ENCODE measurements at places on chromosomes 6 and 20.

GRCh38 chr20:52971498-52972189 lies 514 bp upstream of the TSHZ2 start:
- DNase-seq, result no peak

DNA sequence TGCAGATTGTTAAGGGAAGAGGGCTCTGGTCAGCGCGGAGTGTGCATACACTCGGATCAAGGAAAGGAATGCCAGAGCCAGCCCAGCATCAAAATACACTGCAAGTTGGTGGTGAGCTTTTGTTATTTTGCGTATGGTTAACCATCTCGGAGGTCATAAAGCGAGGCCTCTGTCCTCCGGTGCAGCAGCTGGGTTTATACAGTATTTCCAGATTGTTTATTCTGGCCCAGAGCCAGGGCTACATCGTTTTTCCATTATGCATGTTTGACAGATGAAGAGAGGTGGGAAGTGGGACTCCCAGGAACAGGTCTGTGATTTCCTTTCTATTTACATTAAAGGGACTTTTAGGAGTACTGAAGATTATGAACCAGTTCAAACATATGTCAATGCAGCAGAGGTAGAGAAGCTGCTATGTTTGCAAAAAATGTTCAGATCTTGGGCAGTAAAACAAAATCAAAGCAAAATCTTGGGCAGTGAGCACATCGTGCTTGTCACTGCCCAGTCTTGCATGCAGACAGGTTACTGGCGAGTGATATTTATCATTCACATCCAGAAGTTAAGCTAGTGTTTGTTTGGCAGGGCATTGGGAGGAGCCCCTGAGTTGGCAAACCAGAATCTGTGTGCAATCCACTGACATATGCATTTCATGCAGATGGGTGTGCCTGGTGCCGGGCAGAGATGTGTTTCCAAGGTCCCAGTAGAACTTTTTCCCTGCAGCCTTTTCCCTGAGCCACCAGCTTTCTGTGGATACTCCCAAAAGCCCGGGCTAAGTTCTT lies 256.3 kb upstream of the TAB2 start:
- DNase-seq, result peak; percentile 60

GRCh38 chr6:35856250-35856649 lies 51.1 kb downstream of the LHFPL5 start:
- no peak for DNase-seq

GRCh38 chr6:170294298-170294730 lies 3.4 kb upstream of the DLL1 start:
- DNase-seq, result no peak

- no peak for DNase-seq
Measured at GRCh38 chr6:126625019-126625418, 285.1 kb downstream of the CENPW start.

DNA sequence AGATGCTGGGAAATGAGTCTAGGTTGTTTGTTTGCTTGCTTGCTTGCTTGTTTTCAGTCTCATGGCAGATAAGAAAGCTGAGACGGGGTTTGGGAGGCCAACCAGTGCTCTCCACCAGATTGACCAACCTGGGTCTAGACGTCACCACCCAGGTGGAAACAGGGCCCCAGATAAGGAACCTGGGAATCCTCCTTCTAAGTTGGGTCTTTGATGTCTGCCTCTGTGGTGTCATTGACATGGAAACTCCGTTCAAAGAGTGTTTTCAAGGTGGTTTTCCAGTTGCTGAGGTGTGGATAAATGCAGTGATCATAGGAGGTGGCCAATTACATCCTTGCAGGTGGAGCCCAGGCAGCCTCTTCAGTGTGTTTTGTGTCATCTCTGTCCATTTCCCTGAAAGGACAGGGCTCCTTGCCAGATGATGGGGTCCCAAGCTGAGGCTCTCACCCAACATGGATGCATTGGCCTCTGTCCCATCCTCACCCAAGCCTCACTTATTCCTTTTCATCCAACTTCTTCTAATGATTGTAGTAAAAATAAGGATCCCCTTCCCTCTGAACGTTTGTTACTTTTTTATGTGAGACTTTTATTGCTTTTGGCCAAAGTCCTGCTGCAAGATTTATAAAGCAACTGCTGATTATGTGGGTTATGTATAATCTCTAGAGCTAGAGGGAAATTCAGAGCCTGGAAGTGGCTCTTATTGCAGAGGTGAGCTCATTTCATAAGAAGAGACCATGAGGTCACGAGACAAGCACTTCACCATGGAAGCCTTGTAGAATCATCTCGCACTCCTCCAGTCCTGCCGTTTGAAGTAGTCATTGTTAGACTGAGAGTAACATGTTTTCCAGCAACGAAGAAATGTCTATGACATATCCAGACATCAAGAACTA lies 32.0 kb upstream of the SYNDIG1 start:
- DNase-seq, result no peak

GRCh38 chr20:51116765-51117686 lies 94.1 kb upstream of the KCNG1 start:
- no peak for DNase-seq

- no peak for DNase-seq
Measured at GRCh38 chr6:146855889-146856288, 257.1 kb downstream of the ADGB start.

GRCh38 chr6:131173680-131174079 lies 38.4 kb downstream of the AKAP7 start:
- DNase-seq, result no peak

GRCh38 chr6:138104618-138105213 lies 2.5 kb downstream of the PERP start:
- no peak for DNase-seq
